ENCODE measurements at places on chromosomes 12 and 14.

DNA sequence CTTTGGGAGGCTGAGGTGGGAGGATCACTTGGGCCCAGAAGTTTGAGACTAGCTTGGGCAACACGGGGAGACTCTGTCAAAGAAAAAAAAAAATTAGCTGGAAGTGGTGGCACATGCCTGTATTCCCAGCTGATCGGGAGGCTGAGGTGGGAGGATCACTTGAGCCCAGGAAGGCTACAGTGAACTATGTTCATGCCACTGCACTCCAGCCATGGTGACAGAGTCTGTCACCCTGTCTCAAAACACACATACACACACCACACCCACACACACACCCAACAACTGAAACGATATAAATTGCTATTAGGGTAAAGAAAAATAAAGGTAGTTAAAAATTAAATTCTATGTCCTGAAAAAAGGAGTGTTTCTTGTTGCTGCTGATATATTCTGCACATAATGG is 7.9 kb downstream of the PPP1R12A start:
- DNase-seq: no peak

GRCh38 chr12:131264635-131265034 is 310.9 kb downstream of the ADGRD1 start:
- DNase-seq: no peak

DNA sequence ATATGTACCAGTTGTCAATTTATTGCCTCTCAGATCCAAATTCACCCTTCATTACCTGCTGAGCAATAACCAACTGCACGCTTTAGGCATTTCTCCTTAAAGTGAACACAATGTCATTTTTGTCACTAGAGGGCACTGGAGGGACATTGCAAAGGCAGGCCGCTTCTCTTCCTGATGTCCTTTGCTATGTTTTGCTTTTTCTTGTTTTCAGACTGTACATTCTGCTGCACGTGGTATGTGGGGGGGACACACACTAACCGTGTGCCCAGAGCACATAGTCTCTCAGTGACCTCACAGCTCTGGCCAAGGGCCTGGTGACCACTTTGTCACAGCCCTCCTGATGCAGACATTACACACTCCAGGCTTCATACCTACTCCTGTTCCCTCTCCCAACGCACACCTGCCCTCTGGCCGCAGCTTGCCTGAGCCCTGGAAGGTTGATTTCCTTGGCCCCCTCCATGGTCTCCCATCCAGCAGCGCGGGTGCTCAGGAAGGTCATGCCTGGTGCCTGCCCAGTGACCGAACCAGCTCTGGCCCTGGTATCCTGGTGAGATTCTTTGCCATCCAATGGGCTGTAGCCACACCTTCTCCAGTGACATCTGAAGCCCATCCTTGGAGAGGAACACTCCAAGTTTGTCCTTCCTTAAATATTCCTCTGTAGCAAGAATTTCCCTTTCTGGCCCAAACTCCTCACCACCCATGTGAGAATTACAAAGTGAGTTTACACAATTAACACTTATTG is 39.9 kb downstream of the MYO1H start:
- no peak for DNase-seq

DNA sequence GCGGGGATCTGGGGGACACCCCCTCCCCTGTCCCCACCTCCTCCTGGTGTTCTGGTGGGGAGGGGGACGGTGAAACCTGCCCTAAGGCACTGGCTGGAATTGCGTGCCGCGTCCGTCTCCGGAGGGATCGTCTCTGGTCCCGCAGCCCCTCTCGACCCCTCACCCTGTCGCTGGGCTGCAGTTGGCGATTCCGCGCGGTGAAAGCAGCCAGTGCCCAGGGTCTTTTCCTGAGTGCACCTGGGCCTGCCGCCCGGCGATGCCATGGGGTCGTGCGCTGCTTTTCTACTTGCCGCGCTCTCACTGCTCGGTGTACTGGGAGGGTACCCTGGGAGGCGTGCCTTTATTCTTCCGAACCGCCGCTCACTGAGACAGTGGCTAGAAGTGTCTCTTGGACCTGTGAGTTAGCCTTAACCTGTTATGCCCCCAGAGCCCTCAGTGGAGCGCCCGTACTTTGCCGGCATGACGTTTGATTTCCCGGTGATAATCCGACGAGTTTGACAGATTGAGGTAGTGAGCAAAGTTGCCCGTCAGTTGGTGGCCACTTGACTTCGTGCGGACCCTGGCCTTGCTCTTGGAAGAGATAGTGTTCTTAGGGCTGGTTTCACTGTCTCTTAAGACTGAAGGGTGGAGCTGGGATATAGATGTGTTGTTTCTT is 788 bp downstream of the SFSWAP start:
- no peak for DNase-seq

DNA sequence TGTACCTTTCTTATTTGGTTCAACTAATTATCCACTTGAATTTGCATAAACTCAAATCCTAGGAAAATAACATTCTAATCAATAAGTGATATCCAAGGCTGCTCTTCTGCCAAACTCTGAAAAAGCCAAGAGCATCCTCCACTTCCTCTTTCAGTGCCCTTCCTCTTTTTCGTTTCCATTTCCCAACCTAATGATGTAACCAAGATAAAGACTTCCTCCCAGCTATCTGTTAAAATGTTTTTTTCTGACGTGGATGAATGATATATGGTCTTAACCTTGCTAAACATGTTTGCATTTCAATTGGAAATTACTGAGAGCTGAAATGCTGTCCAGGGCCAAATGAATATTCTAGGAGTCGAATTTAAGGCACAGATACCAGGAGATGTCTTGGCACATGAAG is 459.5 kb upstream of the PDE3A start:
- no peak for DNase-seq

DNA sequence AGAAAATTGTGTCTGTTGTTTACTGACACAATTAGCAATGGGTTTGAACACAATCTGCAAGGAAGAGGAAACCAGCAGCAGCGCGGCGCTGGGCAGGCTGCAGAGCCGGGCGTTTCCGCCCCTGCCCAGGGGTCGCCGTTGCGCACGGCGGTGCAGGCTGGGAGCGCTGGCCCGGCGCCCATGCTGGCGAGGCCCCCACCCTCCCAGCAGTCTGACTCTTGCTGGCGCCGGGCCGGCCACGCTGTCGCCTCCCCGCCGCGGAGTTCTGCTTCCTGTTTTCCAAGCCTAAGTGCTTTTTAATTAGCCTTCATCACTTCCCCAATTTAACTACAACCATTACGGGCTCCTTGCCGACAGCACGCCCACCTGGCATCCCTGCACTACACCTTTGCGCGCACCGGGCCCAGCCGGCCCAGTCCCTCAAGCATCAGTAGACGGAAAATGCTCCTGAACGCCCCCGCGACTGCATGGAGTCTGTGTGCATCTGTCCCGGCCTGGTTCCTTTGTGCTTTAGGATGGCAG is 212.1 kb downstream of the GXYLT1 start:
- peak; percentile 53 for DNase-seq

GRCh38 chr14:60488175-60488574 is 2.3 kb upstream of the C14orf39 start:
- no peak for DNase-seq

GRCh38 chr12:12185414-12185813 is 81.4 kb downstream of the LRP6 start:
- no peak for DNase-seq

DNA sequence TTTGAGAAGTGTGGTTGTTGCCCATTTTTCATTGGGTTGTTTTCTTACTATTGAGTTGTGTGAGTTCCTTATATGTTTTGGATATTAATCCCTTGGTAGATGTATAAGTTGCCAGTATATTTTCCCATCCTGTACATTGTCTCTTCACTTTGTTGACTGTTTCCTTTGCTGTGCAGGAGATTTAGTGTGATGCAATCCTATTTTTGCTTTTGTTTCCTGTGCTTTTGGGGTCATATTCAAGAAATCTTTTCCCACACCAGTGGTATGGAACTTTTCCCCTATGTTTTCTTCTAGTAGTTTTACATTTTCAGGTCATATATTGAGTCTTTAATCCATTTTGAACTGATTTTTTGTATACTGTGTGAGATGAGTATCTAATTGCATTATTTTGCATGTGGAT is 92.8 kb downstream of the PTHLH start:
- DNase-seq: no peak

GRCh38 chr12:40107803-40108620 is 2.1 kb upstream of the SLC2A13 start:
- no peak for DNase-seq

DNA sequence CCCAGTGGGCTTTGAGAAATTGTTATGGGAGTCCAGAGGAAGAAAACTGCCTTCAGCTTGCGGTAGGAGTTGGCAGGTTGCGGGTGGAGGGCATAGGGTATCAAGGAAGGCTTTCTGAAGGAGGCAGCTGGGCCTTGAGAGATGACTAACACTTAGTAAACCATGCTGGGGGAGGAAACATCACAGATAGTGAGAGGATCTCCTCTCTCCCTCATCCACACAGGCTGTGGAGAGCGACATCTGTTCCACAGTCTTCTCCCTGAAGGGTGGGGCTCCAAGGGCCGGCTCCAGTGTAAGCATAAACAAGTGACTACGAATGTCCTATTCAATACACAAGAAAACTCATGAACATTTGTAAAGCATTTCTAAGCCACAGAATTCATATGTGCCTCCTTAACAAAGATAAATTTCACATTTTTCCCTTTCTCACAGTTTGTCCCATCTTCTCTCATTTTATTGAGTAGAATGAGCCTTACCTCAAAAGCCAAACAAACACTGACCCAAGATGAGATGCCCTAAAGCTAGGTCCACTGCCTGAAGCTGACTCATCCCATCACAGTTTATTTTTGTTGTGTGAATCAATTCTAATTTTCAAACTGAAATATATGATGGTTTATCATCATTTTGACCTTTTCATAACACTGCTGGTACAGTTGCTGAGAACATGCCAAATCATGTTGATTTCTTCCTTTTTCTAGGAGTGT is 227.9 kb downstream of the SLC25A21 start:
- no peak for DNase-seq

GRCh38 chr14:72907886-72908285 is 14.0 kb upstream of the DPF3 start:
- no peak for DNase-seq
